ENCODE measurements at places on chromosomes 1 and 21.

DNA sequence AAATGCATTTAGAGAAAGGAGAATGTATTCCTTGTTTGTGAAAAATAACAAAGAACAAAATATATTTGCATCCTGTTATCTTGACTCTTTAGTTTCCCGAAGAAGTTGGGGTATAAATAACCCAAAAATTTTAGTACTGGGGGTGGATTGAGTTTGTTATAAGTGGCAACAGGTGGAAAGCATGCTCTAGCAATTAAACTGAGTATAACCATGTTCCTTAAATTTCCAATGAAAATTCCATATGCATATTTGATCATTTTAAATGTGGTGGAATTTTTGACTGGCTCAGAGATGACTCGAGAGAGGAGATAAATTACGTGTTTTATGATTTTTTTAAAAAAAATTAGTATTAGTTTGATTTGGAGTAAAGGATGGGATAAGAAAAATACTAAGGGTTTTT, 348.9 kb downstream of the TGFB2 start:
- H3K36me3 ChIP-seq, result no peaks in the 10 kb centered on the region
- H3K27me3 ChIP-seq, result no peaks in the 10 kb centered on the region
- H3K4me1 ChIP-seq, result peaks cover 3% of the 10 kb centered on the region
- no peak for DNase-seq
- H3K27ac ChIP-seq, result no peak overlapping the region

GRCh38 chr1:45470306-45470798, 20.6 kb downstream of the TESK2 start:
- H3K4me1 ChIP-seq, result no peaks in the 10 kb centered on the region
- DNase-seq, result no peak
- H3K4me3 ChIP-seq, result no peak overlapping the region
- no peak overlapping the region for H3K27ac ChIP-seq
- H3K27me3 ChIP-seq, result no peaks in the 10 kb centered on the region

GRCh38 chr1:229027622-229028182, 243.2 kb upstream of the RAB4A start:
- H3K27me3 ChIP-seq, result no peaks in the 10 kb centered on the region
- no peaks in the 10 kb centered on the region for H3K36me3 ChIP-seq

DNA sequence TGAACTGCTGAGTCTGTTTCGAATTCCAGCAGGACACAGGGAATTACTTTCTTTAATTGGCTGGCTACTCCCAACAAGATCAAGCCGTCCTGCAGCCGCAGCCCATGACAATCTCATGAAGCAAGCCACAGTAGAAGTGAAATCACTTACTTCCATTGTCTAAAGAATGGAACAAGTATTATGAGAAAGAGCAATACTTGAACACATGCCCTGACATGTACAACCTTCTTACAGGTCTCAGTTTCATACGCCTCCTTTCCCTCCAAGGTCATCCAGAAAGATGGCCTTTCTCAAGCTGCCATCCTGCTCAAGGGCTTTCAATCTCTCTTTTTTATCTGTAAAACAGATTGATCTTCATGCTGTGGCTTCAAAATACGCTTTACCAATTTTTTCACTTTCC, 85.1 kb downstream of the PCSK9 start:
- no peak overlapping the region for H3K27ac ChIP-seq
- H3K27me3 ChIP-seq, result no peaks in the 10 kb centered on the region
- peaks cover 71% of the 10 kb centered on the region for H3K36me3 ChIP-seq
- H3K4me1 ChIP-seq, result peaks cover 1% of the 10 kb centered on the region
- no peak for DNase-seq

GRCh38 chr1:37948841-37949240, 2.0 kb upstream of the INPP5B start:
- no peaks in the 10 kb centered on the region for H3K4me1 ChIP-seq
- H3K4me3 ChIP-seq, result no peak overlapping the region
- H3K36me3 ChIP-seq, result peaks cover 3% of the 10 kb centered on the region

GRCh38 chr1:152622803-152623202, at the start of gene LCE3A:
Gene LCE3A, minus strand, starts transcription at chr1:152623103. Its CDS starts 0 bp downstream, at chr1:152623103.
- H3K4me1 ChIP-seq, result no peaks in the 10 kb centered on the region
- no peaks in the 10 kb centered on the region for H3K27me3 ChIP-seq
- H3K4me3 ChIP-seq, result no peak within 1 kb of the TSS
- H3K36me3 ChIP-seq, result no peaks in the 10 kb centered on the region

- H3K27me3 ChIP-seq, result no peaks in the 10 kb centered on the region
- no peaks in the 10 kb centered on the region for H3K4me1 ChIP-seq
- H3K4me3 ChIP-seq, result no peak overlapping the region
Measured at GRCh38 chr1:87144981-87145380, 183.7 kb upstream of the LMO4 start.

DNA sequence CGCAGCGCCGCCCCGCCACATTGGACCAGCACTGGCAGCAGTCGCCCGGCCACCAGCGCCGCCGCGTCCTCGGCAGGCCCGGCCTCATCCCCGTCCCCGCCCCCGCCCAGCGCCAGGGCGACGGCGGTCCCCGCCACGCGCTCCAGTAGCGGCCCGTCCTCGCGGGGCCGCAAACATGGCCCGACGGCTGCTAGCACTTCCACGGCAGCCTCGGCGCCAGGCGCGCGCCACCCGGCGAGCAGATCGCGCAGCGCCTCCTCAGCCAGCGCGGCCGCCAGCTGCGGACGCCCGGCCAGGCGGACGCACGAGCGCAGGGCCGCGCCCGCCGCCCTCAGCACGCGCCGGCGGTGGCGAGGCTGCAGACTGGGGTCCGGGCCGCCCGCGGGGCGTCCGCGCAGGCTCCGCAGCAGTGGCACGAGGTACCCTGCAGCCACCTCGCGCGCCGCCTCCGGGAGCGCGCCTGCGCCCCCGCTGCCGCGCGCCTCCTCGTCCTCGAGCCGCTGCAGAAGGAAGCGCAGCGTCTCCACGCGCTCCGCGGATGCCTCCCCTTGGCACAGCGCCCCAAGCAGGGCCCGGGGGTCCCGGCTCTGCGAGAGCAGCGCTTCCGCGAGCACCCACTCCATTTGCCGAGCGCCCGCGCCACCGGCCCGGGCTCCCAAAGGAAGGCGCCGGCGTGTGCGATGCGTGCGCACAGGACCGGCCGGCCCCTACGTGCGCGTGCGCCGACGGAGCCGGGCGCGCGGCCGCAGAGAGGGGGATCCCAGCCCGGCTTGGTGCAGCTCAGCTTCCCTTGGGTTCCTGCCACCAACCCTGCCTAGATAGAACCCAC, at the start of gene TARBP1:
Gene TARBP1 (minus strand): TSS at position 699 of the 829 bp plus-strand sequence. CDS start 76 bp downstream, at position 623.
- H3K27me3 ChIP-seq, result no peaks in the 10 kb centered on the region
- no peaks in the 10 kb centered on the region for H3K36me3 ChIP-seq
- peaks cover 5% of the 10 kb centered on the region for H3K4me1 ChIP-seq
- H3K27ac ChIP-seq, result no peak within 1 kb of the TSS
- DNase-seq, result peak; percentile 81
- H3K4me3 ChIP-seq, result peak within 1 kb of the TSS; percentile 94

DNA sequence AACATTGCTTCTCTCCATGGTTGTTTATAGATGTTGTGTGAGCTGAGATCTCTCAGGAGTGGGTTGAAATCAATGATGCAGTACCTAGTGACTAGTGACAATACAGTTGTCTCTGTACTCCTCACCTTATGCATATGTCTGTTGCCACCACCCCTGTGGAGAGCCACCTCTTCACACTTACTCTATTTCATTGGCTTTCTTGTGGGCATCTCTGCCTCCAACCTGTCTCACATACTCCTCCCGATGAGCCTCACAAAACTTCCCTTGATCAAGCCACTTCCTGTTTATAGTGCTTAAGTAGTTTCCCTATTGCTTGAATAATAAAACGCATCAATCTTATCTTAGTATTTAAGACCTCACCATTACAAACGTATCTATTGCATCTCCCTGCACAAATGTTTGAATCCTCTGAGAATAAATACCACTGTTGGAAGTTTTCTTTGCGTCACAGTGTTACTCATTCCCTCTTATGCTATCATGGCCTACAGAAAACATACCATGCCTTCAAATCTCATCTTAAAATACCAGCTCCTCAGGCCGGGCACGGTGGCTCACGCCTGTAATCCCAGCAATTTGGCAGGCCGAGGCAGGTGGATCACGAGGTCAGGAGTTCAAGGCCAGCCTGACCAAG, 54.7 kb upstream of the GREM2 start:
- no peaks in the 10 kb centered on the region for H3K4me1 ChIP-seq
- H3K27ac ChIP-seq, result no peak overlapping the region
- H3K27me3 ChIP-seq, result no peaks in the 10 kb centered on the region
- no peak overlapping the region for H3K4me3 ChIP-seq

- DNase-seq, result peak; percentile 79
- no peaks in the 10 kb centered on the region for H3K27me3 ChIP-seq
- peaks cover 2% of the 10 kb centered on the region for H3K4me1 ChIP-seq
Measured at GRCh38 chr1:68321084-68321685, 88.9 kb upstream of the WLS start.

- H3K4me1 ChIP-seq, result peaks cover 35% of the 10 kb centered on the region
- H3K4me3 ChIP-seq, result no peak overlapping the region
- peak overlapping the region; percentile 84 for H3K27ac ChIP-seq
Measured at GRCh38 chr1:211613108-211613947, 34.4 kb upstream of the SLC30A1 start.

DNA sequence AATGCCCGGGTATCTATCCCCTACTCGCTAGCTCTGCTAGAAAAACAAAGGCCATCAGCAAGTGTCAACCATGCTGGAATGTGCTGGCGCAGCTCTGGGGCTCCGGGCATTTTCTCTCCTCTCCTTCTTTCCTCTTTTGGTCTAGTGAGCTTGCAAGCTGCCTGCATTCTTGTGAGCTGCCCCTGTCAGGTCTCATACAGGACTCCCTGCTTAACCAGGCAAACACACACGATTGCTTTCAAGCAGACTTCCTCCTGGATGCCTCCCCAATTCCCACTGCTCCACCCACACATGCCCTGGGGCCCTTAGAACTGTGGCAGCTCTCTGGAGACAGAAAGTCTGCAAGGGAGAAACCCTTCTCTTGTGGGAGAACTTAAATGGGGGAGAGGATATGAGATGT, 35.7 kb upstream of the SUCO start:
- no peak for DNase-seq
- no peaks in the 10 kb centered on the region for H3K36me3 ChIP-seq
- H3K27me3 ChIP-seq, result no peaks in the 10 kb centered on the region
- H3K4me3 ChIP-seq, result peak overlapping the region; percentile 1
- no peak overlapping the region for H3K27ac ChIP-seq

- no peak overlapping the region for H3K4me3 ChIP-seq
- no peaks in the 10 kb centered on the region for H3K36me3 ChIP-seq
- H3K27me3 ChIP-seq, result no peaks in the 10 kb centered on the region
- no peak for DNase-seq
- H3K4me1 ChIP-seq, result no peaks in the 10 kb centered on the region
Measured at GRCh38 chr21:29557931-29558725, 259.4 kb downstream of the BACH1 start.

DNA sequence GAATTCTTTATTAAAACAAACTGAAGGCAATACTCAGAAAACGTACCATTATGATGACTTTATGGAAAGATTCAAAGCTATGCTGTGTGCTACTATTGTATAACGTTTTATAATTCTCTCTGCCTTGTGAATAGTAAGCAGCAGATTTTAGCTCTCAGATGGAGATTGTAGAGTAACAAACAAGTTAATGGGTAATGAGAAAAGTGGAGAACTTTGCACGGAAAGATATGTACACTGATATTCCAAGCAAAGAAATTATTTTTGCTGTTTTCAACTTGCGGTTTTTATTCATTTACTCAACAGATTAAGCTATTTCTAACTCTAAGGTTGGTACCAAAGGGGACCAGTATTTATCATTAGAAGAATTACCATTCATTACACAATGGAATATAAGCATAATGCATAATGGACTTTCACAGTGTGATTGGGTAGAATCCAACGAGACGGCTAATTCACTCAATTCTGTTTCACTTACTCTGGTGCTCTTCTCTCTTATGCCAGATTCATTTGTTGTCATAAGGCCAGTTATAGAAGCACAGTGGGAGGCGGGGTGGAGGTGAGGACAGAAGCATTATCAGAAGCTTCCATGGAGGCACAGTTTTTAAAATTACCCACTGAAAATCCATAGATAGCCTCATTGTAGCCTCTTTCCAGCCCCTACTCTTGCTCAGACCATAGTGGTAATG, 38.6 kb downstream of the ATP1B1 start:
- no peaks in the 10 kb centered on the region for H3K4me1 ChIP-seq
- DNase-seq, result no peak
- H3K27ac ChIP-seq, result no peak overlapping the region
- no peaks in the 10 kb centered on the region for H3K27me3 ChIP-seq
- H3K36me3 ChIP-seq, result no peaks in the 10 kb centered on the region

DNA sequence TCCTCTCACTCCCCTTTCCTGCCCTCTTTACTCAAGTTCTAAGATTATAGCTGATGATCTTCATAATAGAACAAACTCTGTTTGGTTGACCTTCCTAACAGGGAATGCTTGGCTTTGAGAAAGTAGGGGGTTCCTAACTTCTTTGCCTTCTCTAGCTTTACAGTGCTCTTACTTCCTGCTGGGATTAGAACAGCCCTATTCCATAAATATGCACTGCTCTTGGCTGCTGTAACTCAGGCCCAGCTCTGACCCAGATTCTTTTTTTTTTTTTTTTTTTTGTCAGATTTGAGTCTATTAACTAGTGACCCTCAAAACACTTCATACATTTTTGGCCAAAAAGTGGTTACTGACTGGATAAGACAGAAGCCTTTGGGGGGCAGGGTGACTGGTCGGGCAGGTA, 39.4 kb upstream of the PIGV start:
- H3K4me3 ChIP-seq, result no peak overlapping the region
- peaks cover 68% of the 10 kb centered on the region for H3K4me1 ChIP-seq
- H3K27ac ChIP-seq, result peak overlapping the region; percentile 74
- no peaks in the 10 kb centered on the region for H3K27me3 ChIP-seq
- H3K36me3 ChIP-seq, result peaks cover 7% of the 10 kb centered on the region

DNA sequence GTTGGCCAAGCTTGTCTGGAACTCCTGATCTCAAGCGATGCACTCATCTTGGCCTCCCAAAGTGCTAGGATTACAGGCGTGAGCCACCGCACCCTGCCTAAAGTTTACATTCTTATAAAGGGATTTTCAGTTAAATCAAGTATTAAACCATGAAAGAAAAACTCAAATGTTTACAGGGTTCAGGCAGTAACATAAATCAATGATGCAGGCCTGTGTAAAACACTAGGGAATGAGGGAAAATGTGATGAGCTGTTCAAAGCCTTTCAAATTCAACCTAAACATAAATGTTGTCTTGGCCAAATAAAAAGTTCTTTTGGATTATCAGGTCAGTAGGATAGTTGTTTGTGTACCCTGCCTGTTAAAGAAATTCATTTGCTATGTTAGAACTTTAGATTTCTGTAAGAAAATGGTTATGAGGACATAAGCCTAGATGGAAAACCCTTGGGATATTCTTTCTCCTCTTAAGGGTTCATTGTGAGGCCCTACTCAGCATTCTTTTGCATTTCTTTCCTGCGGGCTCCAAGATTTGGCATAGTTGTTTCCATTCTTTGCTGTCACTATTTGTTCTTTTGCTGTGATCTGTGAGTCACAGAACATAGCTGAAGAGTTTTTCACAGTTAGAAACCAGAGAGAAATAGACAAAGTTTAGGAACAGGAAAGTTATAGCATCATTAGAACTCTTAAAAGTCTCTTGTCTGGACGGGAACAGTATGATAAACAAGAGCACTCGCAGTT, 8.9 kb upstream of the ZRANB2 start:
- H3K27me3 ChIP-seq, result no peaks in the 10 kb centered on the region
- H3K36me3 ChIP-seq, result no peaks in the 10 kb centered on the region
- no peaks in the 10 kb centered on the region for H3K4me1 ChIP-seq
- H3K27ac ChIP-seq, result peak overlapping the region; percentile 55

- no peaks in the 10 kb centered on the region for H3K27me3 ChIP-seq
- H3K4me3 ChIP-seq, result no peak overlapping the region
- H3K4me1 ChIP-seq, result no peaks in the 10 kb centered on the region
- no peak for DNase-seq
Measured at GRCh38 chr1:43664369-43664768, 14.4 kb downstream of the KDM4A start.

- H3K4me1 ChIP-seq, result no peaks in the 10 kb centered on the region
- H3K36me3 ChIP-seq, result no peaks in the 10 kb centered on the region
- peak overlapping the region; percentile 82 for H3K27ac ChIP-seq
- H3K4me3 ChIP-seq, result no peak overlapping the region
- H3K27me3 ChIP-seq, result no peaks in the 10 kb centered on the region
- DNase-seq, result no peak
Measured at GRCh38 chr1:86430376-86430775, 6.4 kb downstream of the CLCA2 start.
